Activated T-cell treated with anti-CD3 and anti-CD28 coated beads for 48 hours (primary cell): ENCODE measurements at places on chromosomes 12 and 14.

DNA sequence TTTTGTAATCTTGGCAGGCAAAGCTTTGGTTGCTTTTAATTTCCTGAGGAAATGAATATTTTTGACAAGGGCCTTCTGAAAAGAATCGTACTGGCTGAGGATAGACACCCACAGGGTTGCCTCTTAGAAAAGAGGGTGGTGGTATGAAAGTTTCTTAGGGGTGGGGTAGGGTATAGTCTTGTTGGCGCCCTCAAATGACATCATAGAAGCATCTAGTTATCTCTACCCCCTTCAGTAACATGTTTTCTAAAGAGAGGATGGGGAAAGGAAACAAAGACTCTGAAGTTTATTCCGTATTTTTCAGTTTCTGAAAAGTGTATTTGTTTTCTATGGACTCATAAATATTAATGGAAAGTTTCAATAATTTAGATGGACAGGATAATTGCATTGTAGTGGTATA, 13.7 kb downstream of the PRKCH start:
- no peak for DNase-seq

DNA sequence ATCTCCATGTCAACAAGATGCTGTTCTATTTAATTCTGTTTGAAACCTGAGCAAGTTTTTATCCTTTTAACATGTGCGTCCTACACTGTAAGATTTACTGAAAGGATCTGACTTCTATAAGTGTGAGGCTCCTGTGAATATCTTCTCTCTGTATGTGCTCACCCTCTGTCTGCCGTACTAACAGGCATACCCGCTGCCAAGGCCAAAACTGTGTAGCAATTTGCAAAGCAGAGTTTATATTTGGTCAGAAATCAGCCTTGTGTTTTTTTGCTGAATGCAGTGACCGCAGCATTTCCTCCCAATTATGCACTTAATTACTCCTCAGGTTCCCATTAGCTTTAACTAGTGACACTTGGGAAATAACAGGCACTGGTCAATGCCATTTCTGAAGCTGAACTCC, 12.3 kb downstream of the CHST11 start:
- DNase-seq: no peak

DNA sequence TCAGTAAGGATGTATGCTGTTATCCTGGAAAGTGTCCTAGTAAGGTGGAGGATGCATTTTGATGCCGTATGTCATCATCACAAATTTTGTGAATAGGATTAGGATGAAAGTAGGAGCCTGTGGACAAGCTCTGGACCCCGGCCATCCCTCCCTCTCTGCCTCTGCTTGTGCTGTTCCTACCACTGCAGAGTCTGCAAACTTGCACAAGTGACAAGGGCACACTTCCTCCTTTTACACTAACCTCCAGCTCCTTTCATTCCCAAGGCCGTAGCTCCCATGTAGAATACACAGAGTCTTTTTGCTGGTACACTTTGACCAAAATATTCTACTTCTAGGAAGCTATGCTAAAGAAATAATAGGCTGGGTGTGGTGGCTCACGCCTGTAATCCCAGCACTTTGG, 13.3 kb upstream of the TMCC3 start:
- no peak for DNase-seq

DNA sequence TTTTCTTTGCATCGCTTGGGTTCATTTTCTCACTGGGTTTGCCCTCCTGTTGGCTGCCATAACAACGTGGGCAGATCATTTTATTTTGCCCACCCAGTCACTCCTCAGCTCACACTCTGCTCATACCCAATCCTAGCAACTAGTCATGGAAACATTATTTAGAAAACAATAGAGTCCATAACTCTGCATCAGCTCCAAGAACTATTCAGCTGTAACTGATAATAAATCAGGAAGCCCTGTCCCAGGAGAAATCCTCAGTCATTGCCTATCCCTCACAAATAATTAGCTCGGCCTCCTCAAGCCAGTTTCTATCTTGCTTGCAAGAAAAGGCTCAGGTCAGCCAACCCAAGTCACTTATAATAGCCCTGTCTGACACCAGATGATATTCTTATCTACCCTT, 43.2 kb downstream of the RTN1 start:
- no peak for DNase-seq

GRCh38 chr14:21026274-21026987, 1.6 kb upstream of the NDRG2 start:
- DNase-seq: no peak

DNA sequence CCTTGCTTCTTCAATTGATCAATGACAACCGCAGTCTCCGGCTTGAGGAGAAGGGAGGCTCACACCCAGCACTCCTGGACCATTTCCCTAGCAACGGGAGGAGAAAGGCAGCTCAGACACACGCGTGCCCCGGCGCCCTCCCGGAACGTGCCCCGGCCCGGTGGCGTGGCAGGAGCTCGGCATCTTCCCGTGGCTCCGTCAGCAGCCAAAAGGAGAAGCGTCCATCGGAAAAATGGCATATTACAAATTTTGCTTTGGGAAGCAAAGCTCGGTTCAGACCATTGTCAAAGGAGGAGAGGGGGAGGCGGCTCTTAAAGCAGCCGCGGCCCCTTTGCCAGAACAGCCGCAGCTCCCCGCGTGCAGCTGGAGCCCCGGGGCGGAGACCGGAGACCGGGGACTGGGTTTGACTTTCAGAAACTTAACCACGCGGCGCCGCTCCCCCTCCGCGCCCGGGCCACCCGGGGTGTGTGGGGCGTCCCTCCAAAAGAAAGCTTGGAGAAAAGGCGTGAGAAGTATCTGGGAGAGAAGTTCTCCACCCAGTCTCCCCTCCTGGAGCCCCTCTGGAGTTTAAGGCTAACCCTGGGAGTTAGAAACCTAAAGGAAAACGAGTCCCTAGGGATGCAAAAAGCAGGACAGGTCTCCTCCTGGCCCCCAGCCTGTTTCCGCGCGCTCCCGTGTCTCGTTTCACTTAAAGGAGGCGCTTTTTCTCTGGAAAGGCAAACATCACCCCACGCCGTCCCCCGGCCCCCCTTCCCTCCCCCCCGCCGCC, 545 bp downstream of the PPFIA2 start:
- DNase-seq: peak; percentile 2

DNA sequence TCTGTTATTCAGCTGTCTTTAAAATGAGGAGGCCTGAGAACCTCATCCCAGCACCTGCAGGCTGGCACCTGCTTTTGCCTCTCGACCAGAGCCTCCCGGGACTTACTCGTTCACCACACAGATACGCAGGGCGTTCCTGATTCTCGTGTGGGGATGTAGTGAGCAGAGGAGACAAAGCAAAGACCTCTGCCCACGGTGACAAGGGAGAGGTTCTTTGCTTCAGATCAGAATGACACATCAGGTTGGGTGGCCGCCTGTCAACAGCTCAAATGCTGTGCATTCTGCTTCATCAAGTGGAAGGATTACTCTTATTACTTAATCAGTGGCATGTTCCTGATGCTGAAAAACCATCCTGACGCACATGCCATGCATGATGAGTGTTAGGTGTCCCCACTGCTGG, 24.4 kb downstream of the DEGS2 start:
- no peak for DNase-seq

- DNase-seq: no peak
Observed at GRCh38 chr12:49404956-49405355, 37.7 kb downstream of the SPATS2 start.

DNA sequence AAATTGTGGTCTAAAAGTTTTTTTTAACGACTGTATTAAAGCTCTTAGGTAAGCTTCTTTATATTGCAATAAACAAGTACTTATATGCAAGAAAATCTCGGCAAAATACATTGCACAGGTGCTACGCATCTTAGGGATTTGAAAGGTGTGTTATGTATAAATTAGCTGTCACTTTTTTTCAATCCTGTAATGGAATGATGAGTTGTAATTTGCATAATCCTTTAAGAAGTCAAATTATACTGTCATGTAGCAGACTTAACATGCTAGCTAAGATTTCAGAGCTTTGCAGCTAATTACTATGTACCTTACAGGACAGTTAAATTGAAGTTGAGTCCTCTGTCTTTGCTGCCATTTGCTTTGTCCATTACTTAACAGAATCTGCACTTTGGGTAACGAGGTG, 117.5 kb downstream of the NPAS3 start:
- DNase-seq: no peak

- DNase-seq: no peak
Observed at GRCh38 chr14:63249092-63249491, 44.8 kb downstream of the RHOJ start.

DNA sequence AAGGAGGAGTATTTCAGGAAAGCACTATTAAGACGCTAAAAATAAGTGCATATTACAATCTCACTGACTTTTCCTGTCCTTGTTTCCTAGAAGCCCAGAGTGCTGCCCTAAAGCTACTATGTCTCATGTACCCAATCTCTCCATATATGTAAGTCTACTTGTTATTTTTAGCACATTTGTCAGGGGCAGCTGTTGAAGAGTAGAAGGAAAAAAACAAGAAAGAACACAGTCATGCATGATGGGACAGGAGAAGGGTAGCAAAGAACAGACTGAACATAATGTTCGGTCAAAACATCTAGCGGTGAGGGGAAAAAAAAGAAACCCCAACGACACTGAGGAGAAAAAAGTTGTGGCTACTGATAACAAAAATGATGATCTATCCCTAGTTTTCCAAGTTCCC, 14.3 kb downstream of the YBX3 start:
- no peak for DNase-seq

GRCh38 chr14:49970474-49971147, 77.7 kb downstream of the ARF6 start:
- DNase-seq: no peak

DNA sequence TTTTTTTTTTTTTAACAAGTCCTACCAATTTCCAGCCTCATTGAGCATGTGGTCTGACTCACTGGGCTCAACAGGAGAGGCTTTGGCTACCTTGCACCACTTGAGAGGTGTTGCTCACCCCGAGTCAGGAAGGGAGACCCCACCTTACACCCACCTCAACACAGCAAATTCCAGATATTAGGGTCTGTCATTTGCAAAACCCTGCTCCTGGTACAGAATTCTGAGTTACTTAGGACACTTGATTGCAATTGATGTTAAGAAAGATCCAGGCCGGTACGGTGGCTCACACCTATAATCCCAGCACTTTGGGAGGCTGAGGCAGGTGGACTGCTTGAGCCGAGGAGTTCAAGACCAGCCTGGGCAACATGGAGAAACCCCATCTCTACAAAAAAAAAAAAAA, 14.1 kb downstream of the DGLUCY start:
- DNase-seq: no peak

DNA sequence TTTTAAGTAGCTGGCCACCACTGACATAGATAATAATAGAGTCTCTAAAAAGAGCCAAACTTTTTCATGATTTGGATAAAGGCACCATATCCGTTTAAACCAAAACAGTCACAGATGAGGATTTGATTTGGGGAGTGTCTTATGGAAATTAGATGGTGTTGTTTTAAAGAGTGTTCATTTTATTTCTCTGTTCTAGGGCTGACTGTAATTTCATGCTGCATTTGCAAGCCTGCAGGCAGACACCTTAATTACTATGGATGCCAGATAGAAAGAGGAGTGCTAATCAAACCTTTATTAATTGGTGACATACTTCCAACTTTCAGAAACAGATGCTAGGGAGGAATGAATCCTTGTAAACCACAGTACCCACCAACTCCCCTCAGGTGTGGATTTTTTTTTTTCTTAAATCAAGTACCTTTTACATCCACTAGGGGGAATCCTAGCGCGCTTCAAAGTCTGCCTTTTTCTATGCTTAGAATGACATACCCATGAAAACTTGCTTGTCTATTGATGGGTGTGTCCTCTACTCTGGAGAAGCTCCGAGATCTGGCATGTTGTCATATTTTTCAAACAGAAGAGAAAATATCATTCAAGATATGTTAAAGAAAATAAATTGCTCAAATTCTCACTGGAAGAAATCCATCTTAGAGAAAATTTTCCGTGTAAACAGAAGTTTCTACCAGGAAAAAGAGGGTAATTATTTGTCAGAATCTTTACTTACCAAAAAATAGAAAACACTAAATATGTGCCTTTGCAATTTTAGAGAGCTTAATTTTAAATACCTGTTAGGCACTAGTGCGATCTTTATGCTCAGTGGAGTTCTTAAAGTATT, 14.2 kb upstream of the PLXNC1 start:
- no peak for DNase-seq

DNA sequence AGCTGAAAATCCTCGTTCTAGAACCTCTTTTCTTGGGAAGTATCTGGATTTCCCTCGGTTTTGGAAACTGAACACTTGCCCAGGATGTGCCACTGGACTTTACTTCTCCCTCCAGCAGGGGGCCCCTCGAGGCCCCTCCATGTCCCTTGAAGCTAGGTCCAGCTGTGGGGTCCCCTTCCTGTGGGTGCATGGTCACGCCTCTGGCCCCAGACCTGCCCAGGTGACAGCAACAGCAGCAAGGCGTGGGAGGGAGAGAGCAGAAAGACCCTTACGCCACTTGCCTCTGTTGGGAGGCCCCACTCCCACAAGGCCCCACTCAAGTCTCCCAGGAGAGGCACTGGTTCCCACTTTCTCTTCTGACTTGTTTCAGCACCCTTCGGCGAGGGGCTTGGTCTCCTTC, 3.1 kb downstream of the SLC25A29 start:
- DNase-seq: no peak

DNA sequence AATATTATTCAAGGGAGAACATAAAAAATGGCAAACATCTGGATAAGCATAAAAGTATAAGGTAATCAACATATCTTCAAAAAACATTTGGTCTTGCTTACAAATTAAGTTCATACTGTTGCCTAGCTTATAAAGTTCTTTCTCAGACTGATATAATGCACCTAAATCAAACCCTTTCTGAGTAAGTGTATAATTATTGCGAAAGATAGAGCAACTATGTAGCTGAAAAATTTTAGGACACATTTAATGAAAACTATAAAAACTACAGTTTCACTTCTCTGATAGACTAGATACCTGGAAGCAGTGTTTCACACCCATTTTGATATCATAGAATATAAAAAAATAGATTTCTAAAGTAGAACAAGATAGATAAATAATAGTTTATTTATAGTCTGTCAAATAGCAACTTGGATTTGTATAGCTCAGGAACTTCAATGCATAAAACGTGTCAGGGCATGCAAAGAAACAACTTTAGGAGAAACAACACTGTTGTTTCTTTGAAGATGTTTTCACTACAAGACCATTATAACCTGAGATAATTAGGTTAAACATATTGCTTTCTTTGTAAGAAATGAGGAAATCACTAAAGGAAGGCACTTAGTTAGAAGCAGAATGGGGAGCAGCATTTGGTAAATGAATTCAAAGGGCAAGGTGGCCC, 7.6 kb downstream of the CLECL1 start:
- DNase-seq: no peak

GRCh38 chr12:125284945-125285685, 219.9 kb downstream of the AACS start:
- no peak for DNase-seq

DNA sequence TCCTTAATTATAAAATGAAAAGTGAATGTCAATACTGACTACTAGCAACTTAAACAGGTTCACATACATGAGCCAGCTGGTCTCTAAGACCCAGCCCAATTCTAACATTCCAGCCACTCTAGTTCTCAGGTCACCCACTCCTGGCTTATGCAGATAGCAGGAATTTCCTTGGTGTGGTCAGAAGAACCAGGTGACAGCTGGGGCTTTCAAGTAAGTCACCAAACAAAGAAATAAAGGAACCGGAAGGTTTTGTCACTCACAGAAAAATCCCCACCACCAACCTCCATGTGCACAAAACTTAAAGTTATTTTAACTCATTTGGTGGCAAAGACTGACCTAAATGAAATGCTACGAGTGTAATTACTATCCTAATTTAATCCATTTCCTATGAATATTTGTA, 129.6 kb upstream of the CDKN3 start:
- DNase-seq: no peak
